Uterus (tissue), 4 donors: ENCODE measurements at places on chromosomes 12 and 14.

DNA sequence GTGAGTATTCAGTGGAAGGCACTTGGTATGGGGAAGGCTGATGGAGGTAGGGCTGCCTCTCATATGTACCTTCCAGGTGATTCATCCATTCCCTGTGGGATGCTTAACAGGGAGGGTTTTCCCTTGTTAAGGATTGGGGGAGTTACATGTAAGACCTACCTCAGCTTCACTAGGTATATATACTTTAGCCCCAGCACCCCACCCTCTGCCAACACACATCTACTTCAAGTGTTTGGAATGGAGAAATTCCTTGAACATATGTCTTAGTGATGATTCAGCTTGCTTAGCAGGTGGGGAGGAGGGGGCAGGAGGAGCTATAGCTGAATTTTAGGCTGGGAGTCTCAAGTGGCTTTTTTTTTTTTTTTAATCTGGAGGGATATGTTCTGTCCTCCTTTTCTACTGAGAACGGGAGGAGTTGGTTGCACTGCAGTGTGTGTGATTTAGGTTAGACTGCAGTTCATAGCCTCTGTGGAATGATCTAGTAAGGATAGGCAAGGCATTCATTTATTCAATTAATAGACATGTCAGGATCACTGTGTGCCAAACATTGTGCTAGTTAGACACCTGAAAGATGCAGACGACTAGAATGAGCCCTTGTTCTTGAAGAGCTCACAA, 1.7 kb downstream of the PIP4K2C start:
- no peak for DNase-seq

DNA sequence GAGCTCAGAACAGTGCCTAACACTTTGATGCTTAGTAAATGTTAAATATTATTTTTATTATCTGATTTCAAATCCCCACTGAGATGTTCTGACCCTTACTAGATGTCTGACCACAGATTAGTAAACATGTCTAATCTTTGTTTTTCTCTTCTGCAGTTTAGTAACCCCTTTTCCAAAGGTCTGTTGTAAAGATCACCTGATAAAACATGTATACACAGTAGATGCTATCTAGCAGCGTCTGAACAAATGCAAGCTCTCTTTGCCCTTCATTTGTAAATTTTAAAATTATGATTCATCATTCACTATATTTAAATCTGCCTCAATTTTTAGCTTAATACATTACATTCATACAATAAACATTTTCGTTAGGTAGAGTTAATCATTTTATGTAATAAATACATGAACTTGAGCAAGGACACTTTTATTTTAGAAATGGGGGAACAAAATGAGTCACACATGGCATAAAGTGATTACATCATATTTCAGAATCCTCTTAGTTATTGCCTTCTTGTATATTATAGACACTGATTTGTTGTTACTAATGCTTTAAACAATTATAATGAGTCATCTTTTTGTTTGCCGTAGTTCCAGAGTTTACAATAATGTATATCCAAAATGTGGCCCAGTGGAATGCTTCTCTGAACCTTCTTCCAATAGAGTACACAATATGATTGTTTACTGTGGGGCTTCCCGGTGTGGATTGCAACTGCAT, 1.7 kb upstream of the OR4K5 start:
- no peak for DNase-seq

- DNase-seq: no peak
Observed at GRCh38 chr14:106060276-106060975, 534.0 kb downstream of the TMEM121 start.

DNA sequence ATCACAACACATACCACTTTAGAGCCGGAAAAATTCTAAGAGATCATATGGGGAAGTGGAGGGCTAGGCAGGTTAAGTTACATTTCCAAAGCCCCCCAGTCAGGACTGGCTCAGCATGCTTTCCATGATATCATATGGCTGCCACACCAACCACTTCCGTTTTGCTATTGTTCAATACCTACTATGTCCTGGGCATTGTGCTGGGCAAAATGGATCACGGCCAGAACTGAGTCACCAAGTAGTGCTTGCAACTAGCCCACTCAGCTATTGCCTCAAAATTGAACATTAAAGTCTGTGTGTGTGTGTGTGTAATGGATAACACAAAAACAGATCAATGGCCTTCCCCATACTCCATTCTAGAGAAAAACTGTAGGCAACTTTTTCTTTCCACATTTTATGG, 22.7 kb downstream of the WIF1 start:
- DNase-seq: no peak
